SK-N-SH treated with all-trans-retinoic acid at 6 μM for 48 hours (cell line): ENCODE measurements at places on chromosomes 1 and 21.
A peak's percentile ranks its signal among the peaks of the same experiment; 100 is the strongest.

DNA sequence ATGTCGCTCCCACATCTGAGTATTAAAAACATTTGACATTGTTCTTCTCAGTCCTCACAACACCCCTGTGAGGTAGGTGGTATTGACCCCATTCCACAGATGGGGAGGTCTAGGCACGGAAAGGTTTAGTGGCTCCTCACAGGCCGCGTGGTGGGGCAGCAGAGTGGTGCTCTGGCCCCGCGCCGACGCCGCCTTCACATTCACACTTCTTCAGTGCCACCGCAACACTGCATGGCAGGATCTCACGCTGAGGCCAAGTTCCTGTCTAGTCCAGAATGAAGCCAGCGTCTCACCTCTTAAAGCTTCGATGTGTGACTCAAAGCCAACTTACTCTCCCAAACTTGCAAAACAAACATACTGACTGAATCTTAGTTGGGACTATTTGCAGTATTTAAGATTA, 12.1 kb downstream of the ICMT start:
- no peak for ATAC-seq

- no peak for ATAC-seq
Observed at GRCh38 chr1:190739926-190740325, 262.3 kb upstream of the BRINP3 start.

DNA sequence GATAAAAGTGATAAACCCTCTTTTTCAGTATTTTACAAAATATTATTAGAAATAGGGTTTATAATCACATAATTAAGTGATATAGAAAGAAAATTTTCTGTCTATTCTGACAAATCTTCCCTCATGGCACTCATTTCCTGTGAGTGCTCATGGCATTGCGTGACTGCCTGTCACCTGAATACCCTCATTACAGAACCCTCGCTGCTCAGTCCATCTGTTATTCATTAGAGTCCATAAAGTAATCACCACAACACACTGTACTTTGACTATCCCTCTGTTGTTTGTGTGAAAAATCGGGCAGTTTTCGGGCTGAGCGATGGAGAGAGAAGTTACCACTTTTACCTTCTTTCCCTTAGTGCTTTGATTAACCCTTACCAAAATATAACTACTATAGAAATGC, 100.4 kb upstream of the BRINP3 start:
- peak; percentile 78 for ATAC-seq

- no peak for ATAC-seq
Observed at GRCh38 chr1:58293388-58293787, 253.1 kb downstream of the OMA1 start.

DNA sequence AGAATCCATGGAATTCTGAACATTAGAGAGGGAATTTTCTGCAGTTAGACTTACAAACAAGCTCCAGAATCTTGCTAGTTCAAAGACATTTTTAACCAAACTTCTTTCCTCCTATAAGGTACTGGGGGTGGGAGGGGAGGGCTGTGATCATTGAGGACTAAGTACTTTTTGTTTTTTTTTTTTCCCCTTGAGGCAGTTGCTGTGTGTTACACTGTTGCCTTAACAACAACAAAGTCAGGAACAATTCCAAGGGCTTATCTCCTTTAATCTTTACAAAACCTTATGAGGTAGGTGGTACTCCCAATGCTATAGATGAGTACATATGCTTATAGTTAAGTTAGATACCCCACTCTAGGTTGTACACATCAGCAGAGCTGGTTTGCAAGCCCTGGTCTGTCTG, 62.9 kb downstream of the PPP1R12B start:
- ATAC-seq = no peak
